Mucosa of gallbladder (tissue), 1 donor: ENCODE measurements at places on chromosomes 1 and 21.

GRCh38 chr1:111618961-111619634, 491 bp upstream of the RAP1A start:
- no peak for DNase-seq

GRCh38 chr1:181807251-181807650, 254.3 kb downstream of the ZNF648 start:
- no peak for DNase-seq

DNA sequence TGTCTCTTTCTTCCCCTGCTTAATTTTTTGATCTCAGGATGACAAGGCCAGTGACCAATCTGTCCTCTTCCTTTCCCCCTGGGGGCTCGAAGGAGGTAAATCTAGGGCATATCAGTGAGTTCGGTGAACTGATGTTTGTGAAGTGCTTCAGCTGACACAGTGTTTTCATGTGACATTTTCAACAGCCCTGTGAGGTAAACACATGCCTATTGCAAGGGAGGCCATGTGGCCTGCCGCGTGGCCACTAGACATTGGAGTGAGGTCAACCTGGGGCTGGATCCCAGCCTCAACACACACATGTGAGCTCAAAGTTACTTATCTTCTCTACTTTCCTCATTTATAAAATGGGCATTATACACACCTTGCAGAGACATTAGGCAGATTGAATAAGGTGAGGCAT, 126.3 kb downstream of the PLPP3 start:
- DNase-seq: no peak

DNA sequence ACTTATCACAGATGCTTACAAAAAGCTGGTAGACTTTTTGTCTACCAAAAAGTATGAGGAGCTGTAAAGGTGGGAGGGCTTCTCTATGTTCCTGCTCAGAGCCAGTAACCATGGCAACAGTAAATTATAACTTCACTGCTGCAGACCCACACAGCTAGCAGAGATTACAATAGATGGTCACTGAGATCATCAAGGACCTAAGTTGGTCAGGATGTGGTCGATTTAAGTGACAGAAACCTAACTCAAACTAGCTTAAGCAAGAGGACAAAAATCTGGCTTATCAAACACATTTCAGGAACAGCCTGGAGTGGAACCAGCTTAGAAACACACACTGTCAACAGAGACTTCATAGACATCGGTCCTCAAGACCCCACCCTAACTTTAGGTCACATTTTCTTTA, 113.4 kb upstream of the ATP1A1 start:
- DNase-seq: no peak

DNA sequence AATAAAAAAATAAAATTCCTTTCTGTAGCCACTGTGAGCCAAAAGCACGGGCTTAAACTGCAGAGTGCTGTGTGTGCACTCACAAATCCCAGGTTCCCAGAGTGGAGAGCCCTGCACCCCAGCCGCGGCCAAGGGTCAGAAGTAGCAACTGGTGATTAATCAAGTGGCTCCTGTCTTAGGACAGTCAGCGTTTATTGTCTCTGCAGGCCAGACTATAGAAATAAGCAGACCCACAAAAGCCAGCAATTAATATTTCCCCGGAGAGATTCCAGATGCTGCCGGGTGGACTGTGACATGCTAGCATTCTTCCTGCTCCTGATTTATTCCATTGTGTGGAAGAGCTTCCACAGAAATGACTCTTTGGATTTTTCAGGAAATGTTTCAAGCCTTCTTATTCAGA, 412.2 kb downstream of the KIF26B start:
- no peak for DNase-seq

- no peak for DNase-seq
These were observed 33.7 kb downstream of the GLUL start for GRCh38 chr1:182357913-182358312.

GRCh38 chr21:42654179-42654912, 925 bp downstream of the PDE9A start:
- DNase-seq: no peak

- no peak for DNase-seq
These were observed 94.0 kb downstream of the ST6GALNAC5 start for GRCh38 chr1:76961181-76961819.
